Activated T-helper 1 cell treated with anti-CD3 and anti-CD28 coated beads, Interleukin-2, amount 50 U/mL, for 16 hours (primary cell): ENCODE measurements at places on chromosomes 1 and 21.

DNA sequence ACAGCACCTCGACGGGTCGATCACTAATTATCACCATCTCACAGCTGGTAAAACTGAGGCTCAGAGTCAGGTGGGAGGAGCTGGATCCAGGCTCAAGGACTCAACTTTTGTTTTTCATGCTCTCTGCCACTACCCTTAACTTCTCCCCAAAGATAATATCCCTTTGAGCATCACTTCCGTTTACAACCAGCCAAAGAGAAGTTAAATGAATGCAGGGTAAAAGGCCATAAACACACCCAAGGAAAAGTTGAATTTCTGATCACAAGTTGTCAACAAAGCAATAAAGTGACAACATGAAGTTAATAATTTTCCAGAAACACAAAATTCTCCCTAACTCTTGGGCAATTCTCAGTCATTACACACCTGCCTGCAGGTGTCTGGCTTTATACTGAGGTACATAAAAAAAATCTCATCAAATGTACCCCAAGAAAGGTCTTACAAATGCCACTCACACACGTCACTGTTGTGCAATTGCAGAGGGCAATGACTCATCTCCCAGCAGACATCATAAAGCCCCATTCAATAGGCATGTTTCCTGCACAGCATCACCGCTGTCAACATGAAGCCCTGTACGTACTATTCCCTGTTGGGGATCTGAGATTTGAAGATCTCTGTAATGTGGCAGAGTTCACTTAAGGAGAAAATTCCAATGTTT, 3.4 kb downstream of the OR2T11 start:
- DNase-seq, result no peak

GRCh38 chr1:45843474-45843905, 40.1 kb downstream of the MAST2 start:
- no peak for DNase-seq

DNA sequence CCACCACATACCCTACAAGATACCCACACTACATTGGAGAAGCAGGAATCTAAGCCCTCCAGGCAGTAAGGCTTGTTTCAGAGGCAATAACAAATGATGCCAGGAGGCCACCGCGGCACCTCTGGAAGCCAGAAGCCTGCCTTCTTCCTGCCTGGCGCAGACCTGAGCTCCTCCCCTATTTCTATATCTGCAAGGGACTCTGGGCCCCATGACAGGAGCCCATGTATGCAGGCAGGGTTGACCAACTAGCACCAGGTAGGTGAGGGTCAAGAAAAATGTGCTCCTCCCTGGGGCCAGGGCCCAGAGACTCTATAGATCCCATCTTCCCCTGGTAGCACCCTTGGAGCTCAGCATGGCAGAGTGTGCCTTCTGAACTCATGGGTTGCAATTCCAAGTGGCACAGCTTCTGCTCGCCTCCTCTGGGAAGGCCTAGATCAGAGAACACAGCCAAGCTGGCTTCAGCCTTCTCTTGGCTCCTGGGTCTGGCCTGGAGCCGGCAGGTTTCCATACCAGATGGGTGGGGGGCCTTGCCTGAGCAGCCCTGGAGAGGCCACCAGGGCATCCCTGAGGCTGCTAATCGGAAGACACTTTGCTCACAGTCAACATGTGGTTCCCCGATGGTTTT, 85.1 kb downstream of the STUM start:
- no peak for DNase-seq

- no peak for DNase-seq
Observed at GRCh38 chr1:70719154-70719553, 308.1 kb downstream of the CTH start.

- no peak for DNase-seq
Observed at GRCh38 chr1:156926175-156926574, 5.7 kb downstream of the LRRC71 start.

- no peak for DNase-seq
Observed at GRCh38 chr1:218775501-218776021, 398.1 kb upstream of the LYPLAL1 start.

DNA sequence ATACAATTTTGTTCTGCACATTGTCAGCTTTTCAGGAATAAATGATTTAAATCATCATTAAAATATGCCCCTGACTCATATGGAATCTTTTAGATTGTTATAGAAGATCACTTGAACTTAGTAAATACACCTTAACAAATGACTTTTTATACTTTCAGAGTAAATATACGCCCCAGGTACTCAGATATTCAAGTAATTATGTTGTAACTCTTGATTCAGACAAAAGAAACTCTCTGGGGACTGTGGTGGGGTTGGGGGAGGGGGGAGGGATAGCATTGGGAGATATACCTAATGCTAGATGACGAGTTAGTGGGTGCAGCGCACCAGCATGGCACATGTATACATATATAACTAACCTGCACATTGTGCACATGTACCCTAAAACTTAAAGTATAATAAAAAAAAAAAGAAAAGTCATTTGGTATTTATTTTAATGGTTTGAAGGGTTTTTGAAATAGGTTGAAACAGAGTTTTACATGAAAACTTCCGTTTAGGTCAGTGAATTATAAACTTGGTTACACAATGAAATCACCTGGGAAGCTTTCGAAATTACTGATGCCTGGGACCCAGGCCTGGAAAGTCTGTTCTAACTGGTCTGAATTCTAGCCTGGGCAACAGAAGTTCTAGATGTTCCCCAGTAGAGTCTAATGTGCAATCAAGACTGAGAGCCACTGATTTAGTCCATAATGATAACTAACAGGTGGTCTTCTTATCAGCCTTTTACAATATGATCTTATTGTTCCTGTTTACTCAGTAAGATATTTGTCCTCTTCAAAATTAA, 320.5 kb upstream of the NR5A2 start:
- DNase-seq, result no peak

DNA sequence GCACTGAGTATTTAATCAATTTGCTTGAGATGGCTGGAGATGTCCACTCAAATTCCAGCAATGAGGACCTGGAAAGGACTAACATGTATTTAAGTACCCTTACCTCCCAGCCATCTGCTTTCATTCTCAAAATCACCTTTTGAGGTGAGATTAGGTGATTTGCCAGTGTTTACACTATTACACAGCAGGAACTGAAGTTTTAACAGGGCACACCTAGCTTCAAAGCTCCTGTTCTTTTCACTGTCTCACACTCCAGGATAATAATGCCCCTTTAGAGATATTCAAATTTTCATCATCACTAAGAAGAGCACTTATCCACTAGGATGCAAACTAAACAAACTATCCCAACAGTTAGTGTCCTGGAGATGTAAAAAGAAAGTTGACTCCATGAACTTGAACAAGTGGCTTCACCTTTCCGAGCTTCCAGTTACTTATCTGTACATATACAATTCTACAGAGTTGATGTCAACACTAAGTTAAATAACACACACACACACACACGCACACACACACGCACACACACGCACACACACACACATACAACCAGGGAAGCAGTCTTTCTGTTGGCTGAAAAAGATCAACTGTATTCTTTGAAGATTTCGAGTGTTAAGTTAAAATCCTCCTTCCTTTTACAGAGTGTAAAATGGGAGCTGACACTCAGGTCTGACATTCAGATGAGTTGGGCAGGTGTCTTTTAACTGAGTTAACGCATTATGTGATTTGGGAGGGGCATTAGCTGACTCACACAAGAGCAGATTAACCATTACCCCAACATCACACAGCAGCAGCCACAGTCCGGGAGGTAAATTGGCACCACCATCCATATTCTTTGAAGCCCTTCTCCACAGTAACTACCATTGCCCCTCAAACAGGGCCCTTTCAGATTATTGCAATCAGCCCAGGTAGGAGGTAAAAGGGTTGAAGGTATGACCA, 15.5 kb upstream of the JAK1 start:
- DNase-seq, result no peak

- DNase-seq, result no peak
Observed at GRCh38 chr1:18581420-18581880, 49.2 kb upstream of the PAX7 start.

- no peak for DNase-seq
Observed at GRCh38 chr1:92653605-92654381, 131.1 kb downstream of the EVI5 start.

DNA sequence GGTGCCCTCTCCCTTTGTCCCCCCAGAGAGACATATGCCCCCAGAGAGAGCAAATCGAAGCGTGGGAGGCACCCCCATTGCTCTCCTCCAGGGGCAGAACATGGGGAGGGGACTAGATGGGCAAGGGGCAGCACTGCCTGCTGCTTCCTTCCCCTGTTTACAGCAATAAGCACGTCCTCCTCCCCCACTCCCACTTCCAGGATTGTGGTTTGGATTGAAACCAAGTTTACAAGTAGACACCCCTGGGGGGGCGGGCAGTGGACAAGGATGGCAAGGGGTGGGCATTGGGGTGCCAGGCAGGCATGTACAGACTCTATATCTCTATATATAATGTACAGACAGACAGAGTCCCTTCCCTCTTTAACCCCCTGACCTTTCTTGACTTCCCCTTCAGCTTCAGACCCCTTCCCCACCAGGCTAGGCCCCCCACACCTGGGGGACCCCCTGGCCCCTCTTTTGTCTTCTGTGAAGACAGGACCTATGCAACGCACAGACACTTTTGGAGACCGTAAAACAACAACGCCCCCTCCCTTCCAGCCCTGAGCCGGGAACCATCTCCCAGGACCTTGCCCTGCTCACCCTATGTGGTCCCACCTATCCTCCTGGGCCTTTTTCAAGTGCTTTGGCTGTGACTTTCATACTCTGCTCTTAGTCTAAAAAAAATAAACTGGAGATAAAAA, 8.4 kb downstream of the EFNA3 start:
- DNase-seq, result no peak

GRCh38 chr1:183075861-183076260, 52.6 kb downstream of the LAMC1 start:
- DNase-seq, result no peak

GRCh38 chr1:223343692-223344091, 20.3 kb downstream of the SUSD4 start:
- no peak for DNase-seq

DNA sequence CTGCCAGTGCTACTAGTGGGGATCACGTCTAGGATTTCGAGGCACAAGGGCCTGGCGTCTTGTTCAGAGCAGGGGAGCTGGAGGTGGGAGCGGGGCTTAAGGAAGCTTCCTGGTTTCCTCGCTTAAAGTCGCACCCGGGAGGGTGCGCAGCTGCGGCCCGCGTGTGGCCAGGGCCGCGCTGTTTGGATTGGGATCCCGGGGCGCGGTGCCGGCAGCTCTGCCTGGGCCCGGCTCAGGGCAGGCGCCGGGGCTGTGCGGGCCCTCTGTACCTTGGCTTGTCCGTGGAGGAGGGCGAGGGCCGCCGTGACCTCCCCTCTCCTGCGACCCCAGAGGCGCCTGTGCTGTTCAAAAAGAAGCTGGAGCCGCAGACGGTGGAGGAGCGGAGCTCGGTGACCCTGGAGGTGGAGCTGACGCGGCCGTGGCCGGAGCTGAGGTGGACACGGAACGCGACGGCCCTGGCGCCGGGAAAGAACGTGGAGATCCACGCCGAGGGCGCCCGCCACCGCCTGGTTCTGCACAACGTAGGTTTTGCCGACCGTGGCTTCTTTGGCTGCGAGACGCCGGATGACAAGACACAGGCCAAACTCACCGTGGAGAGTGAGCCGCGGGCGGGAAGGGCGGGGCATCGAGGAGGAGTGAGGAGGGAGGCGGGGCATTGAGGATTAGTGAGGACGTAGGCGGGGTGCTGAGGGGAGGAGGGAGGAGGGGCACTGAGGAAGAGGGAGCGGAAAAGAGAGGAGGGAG, 67.8 kb downstream of the OBSCN start:
- peak; percentile 80 for DNase-seq

GRCh38 chr1:164787834-164788231, 228.8 kb downstream of the PBX1 start:
- DNase-seq, result no peak

DNA sequence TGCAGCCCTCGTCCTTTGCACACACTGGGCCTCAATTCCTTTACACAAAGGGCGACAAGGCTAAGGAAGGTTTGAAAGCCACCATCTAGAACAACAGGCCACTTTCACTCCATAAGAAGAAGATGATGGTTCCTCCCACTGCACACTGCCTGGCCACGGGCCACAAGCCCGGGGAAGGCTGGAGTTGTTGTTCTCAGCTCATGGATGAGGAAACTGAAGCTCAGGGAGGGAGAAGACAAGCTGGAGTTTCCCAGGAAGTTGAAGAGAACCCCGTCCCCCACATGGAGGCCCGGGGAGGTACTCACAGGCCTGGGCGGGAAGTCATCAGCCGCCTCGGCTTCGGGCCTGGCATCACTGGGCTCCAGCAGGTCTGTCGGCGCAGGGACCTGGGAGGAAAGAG, 24.6 kb upstream of the DDOST start:
- DNase-seq, result no peak

- DNase-seq, result no peak
Observed at GRCh38 chr1:212293579-212293978, 8.4 kb downstream of the PPP2R5A start.

DNA sequence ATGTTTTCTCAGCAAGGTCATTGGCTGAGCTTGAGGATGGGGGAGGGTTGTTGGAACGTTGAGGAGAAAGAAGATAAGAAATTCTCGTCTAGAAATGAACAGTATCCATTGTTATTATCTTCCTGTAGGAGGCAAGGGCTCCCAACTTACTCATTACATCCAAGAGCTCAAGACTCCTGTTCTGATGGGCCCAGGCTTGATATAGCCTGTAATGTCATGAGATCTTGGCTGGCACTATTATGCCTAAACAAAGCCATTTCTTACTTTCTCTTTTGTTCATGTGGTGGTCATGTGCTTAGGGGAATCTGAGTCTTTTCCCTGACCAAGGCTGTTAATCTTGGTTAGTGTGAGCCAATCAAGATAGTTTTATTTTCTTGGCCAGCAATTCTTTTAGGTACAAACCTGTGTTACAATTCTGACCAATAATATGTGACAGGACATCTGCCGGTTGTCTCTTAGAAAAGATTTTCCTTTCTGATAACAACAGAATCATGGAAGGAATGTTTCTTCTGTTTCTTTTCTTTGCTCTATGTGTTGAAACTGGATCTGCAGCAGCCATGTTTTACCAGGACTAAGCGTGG, 15.2 kb upstream of the IGSF3 start:
- no peak for DNase-seq

- DNase-seq, result no peak
Observed at GRCh38 chr1:96292141-96292540, 429.4 kb upstream of the PTBP2 start.

GRCh38 chr1:190474650-190475211, 2.9 kb downstream of the BRINP3 start:
- no peak for DNase-seq

DNA sequence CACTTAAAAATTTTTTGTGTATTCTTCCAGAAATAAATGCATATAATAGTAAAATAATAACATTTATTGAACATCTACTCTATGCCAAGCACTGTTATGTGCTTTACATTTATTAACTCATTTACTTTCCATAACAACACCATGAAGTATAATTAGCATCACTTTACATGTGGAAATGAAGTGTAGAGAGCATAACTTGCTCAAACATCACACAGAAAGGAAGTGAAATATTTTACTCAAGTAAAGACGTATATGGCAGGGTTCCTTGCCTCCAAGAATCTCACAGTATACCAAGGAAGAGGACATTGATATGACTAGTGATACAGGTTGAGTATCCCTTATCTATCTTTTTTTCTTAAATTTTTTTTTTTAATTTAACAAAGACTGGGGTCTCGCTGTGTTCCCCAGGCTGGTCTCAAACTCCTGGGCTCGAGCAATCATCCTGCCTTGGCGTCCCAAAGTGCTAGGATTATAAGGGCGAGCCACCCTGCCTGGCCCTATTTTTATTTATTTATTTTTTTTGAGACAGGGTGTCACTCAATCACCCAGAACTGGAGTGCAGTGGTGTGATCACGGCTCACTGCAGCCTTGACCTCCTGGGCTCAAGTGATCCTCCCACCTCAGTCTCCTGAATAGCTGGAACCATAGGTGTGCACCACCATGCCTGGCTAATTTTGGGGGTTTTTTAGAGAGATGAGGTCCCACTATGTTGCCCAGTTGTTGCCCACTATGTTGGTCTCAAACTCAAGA, 7.7 kb upstream of the CLIC4 start:
- no peak for DNase-seq
